ENCODE measurements at places on chromosomes 5 and 9. TPM values are rescaled to one million over a fixed set of nuclear protein-coding genes. Genes with fewer than 3 reads are reported as not detected.

- no peak overlapping the region for H3K4me3 ChIP-seq
- H3K27ac ChIP-seq = no peak overlapping the region
- DNase-seq = peak; percentile 57
- H3K36me3 ChIP-seq = no peaks in the 10 kb centered on the region
- no peaks in the 10 kb centered on the region for H3K4me1 ChIP-seq
Measured at GRCh38 chr9:136297016-136297691, 6.7 kb downstream of the CCDC187 start.

DNA sequence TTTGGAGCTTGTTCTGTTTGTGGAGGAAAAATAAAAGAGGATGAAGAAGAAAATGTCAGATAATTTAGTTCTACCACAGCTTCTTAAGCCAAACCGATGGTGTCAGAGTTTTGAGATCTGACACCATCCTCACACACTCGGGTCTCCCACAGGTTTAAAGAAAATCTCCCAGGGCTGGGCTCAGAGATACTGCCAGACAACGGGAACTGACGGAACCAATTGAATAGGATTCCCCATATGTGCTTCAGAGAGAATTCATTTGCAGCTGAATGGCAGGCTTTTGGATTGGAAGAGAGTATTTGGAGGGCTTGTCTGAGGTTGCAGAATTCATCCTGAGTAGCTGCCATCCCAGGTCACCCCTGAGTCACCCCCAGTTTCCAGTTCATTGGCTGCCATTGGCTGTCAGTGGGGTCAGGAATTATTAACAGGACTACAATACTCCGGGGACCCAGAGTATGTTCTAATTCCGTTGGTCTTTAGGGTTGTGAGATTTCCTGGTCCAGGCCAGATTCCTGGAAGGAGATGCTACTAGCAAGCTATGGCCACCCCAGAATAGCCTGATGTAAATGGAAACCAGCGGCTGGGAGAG lies 131.3 kb downstream of the PDZD2 start:
- peaks cover 2% of the 10 kb centered on the region for H3K4me1 ChIP-seq
- no peaks in the 10 kb centered on the region for H3K36me3 ChIP-seq
- H3K4me3 ChIP-seq = no peak overlapping the region
- no peak for DNase-seq
- no peak overlapping the region for H3K27ac ChIP-seq
- no peaks in the 10 kb centered on the region for H3K27me3 ChIP-seq

The TRIM14 gene
- 26.3 TPM for total RNA-seq

DNA sequence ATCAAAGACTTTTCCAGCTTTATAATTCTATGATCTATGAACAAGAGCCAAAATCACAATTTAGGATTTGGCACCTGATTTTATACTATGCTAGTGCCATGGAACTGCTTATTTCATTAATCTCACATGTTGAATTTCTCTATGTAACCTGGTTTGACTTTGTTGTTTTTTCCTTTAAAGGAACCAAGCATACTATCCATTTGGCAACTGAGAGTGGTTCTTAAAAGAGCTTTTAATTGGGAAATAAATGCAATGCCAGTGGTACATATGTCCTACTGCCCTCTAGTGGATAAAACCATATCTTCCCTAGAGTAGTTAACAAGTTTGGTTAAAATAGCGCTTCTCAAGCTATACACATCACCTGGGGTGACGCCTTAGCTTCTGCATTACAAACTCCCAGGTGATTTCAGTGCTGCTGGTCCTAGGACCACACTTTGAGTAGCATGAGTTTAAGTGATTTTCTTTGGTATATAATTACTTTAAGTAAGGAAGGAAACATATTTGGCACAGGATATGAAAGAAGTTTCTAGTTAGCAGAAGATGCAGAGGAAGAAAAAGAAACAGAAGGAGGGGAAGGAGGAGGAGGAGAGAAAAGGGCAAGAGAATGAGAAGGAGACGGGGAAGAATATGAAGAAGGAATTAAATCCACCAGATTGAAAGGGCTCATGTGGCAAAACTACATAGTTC lies 56.8 kb downstream of the FGF10 start:
- no peaks in the 10 kb centered on the region for H3K4me1 ChIP-seq
- H3K36me3 ChIP-seq = no peaks in the 10 kb centered on the region
- H3K27me3 ChIP-seq = no peaks in the 10 kb centered on the region
- peak; percentile 47 for DNase-seq

- no peak for DNase-seq
- H3K27ac ChIP-seq = peak overlapping the region; percentile 57
- peak overlapping the region; percentile 70 for H3K4me3 ChIP-seq
Measured at GRCh38 chr9:4490705-4491625, 697 bp downstream of the SLC1A1 start.

DNA sequence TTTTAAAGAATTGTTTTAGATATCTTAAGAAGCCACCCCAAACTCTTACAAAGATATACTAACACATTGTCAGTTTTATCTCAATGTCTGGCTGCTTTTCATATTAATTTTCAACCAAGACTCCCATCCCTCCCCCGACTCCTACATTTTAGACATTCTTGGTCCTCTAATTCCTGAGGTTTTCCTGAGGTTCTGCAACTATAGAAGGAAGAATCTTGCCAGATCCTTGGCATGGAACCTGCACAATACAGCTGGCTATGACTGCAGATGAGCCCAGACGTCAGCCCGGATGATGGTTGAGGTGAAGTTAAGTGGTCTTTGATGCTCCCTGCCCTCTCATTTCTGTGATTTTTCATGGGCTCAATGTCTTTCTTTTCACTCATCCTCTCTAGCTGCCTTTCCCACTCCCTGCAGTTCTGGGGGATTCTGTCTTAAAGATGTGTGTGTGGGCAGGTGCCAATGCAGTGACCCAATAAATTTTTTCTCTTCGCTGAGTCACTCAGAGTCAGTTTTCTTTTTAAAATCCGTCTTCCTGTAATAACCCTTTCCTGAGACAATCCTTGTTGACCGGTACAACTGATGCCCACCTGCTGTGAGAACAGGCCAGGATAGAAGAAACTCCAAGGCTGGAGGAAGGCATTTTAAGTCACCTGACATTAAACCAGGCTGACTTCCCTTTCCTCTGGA lies 237.8 kb upstream of the GAS1 start:
- no peak for DNase-seq
- H3K27ac ChIP-seq = no peak overlapping the region
- no peaks in the 10 kb centered on the region for H3K27me3 ChIP-seq

The ENTREP1 gene
- total RNA-seq = 8.6 TPM

The ARHGEF28 gene
- 66.3 TPM for total RNA-seq

GRCh38 chr9:89770531-89771174 lies 165.8 kb downstream of the GADD45G start:
- H3K27ac ChIP-seq = no peak overlapping the region
- no peaks in the 10 kb centered on the region for H3K36me3 ChIP-seq
- no peak overlapping the region for H3K4me3 ChIP-seq
- no peaks in the 10 kb centered on the region for H3K27me3 ChIP-seq
- no peak for DNase-seq
- no peaks in the 10 kb centered on the region for H3K4me1 ChIP-seq

GRCh38 chr5:154840435-154841272 lies 9.7 kb downstream of the FAXDC2 start:
- peaks cover 2% of the 10 kb centered on the region for H3K36me3 ChIP-seq
- no peaks in the 10 kb centered on the region for H3K27me3 ChIP-seq
- no peak for DNase-seq

The C9 gene
- total RNA-seq = 4.5 TPM

GRCh38 chr5:179802950-179803562 lies 3.6 kb downstream of the MGAT4B start:
- peaks cover 20% of the 10 kb centered on the region for H3K4me1 ChIP-seq
- H3K27me3 ChIP-seq = no peaks in the 10 kb centered on the region
- H3K36me3 ChIP-seq = peaks cover 10% of the 10 kb centered on the region
- H3K4me3 ChIP-seq = no peak overlapping the region
- peak; percentile 60 for DNase-seq

DNA sequence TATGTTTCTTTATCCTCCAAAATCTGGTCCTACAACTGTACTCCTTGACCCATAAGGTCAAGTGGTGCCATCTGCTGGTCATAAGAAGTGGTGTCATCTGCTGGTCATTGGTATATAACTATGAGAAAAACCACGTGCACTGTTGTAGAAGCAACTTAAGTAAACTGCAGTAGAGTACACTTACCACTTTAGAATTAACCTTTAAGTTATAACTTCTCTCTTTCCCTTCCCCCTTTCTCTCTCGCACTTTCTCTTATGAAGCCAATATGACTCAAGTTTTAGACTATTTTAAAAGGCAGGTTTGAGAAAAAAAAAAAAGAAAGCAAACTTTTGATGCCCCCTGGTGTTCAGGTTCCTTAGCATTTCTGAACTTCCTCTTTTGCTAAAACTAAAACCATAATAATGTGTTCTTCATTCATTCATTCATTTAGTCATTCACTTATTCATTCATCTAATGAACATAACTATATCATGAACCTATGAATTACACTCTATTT lies 12.8 kb upstream of the MTAP start:
- H3K4me3 ChIP-seq = no peak overlapping the region
- peak; percentile 46 for DNase-seq
- no peaks in the 10 kb centered on the region for H3K4me1 ChIP-seq
- H3K27ac ChIP-seq = no peak overlapping the region

- H3K4me1 ChIP-seq = no peaks in the 10 kb centered on the region
- no peaks in the 10 kb centered on the region for H3K36me3 ChIP-seq
- H3K27me3 ChIP-seq = no peaks in the 10 kb centered on the region
- H3K27ac ChIP-seq = no peak overlapping the region
- no peak for DNase-seq
Measured at GRCh38 chr5:113526421-113526820, 12.9 kb downstream of the YTHDC2 start.

DNA sequence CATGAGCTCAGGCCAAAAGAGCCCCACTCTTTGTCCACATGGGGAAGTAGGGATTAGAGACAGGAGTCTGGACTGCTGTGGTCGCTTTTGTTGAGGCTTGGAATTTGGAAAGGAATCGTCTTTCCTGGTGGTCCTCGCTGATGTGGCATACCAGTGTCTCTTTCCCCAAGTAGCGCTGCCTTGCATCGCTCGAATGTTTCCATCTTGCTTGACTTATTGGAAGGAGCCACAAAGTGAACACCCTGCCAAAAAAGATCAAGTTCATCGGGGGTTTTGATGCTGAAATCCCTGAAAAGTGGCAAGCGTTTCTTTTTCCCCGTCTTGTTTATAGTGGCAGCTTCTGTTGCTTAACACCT lies 161.3 kb downstream of the MACROH2A1 start:
- peak; percentile 11 for DNase-seq
- no peak overlapping the region for H3K4me3 ChIP-seq
- peaks cover 3% of the 10 kb centered on the region for H3K4me1 ChIP-seq
- no peaks in the 10 kb centered on the region for H3K27me3 ChIP-seq
- H3K27ac ChIP-seq = no peak overlapping the region
- no peaks in the 10 kb centered on the region for H3K36me3 ChIP-seq

DNA sequence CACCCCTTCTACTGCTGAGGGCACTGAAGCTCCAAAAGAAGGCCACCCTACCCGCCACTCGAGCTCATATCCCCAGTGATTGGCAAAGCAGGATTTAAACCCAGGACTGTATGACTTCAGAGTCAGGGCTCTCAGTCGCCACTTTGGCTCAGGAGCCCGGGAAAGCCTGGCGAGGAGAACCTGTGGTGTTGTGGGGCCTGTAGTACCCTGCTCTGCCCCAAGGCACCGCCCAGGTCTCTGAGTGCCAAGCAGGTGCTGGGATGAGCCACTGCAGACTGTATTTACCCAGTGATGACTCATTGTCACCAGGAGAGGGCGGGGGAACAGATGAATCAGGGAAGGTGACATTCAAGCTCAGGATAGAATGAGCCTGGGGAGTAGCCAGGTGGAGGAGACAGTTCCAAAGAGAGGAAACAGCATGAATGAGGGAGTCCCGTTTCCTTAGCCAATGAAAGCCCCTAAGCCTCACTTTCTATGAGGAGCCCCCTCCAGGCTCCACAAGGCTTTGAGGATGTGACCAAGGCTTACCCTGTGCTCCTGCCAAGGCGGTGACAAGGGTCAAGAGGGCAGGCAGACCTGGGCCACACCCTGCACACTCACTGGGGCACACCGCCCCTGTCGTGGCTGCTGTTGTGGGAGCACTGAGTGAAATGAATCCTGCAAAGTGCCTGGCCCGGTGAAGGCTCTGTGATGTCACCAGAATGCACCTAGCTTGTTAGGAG lies 17.8 kb upstream of the DPM2 start:
- no peaks in the 10 kb centered on the region for H3K36me3 ChIP-seq
- peaks cover 34% of the 10 kb centered on the region for H3K4me1 ChIP-seq
- peak overlapping the region; percentile 41 for H3K27ac ChIP-seq
- H3K4me3 ChIP-seq = no peak overlapping the region

DNA sequence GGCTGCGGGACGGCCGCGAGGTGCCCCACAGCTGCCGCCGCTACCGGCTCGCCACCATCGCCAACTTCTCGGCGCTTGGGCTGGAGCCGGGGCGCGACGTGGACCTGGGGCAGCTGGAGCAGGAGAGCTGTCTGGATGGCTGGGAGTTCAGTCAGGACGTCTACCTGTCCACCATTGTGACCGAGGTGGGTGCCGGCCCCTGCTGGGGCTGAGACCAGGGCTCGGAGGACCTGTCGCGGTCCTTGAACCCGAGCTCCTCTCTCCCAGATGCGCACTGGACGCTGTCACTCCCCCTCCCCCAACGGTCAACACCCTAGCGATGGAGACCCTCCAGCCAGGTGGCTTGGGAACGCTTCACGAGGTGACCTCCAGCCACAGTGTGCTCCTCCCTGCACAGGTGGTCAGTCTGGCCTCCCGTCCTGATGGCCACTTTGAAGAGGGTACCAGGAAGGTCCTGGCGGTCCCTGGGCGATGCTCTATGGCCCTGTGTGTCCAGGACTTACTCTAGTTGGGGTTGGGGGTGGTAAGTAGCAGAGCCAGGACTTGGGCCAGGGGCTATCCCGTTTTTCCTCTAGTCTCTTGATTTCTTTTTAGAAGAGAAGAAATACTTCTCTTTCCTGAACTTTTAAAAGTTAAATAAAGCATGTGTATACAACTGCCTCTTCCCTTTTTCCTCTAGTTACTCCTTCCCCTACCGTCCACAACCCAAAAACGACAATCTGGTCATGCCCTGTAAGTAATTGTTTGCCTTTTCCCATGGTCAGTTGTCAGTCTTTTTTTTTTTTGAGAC lies 866 bp downstream of the SLC22A5 start:
- no peaks in the 10 kb centered on the region for H3K36me3 ChIP-seq
- DNase-seq = peak; percentile 69
- no peaks in the 10 kb centered on the region for H3K4me1 ChIP-seq
- peak overlapping the region; percentile 93 for H3K27ac ChIP-seq
- peak overlapping the region; percentile 96 for H3K4me3 ChIP-seq
